OCI-LY7 (cell line): ENCODE measurements at places on chromosomes 11 and 22.
A peak's percentile ranks its signal among the peaks of the same experiment; 100 is the strongest.

DNA sequence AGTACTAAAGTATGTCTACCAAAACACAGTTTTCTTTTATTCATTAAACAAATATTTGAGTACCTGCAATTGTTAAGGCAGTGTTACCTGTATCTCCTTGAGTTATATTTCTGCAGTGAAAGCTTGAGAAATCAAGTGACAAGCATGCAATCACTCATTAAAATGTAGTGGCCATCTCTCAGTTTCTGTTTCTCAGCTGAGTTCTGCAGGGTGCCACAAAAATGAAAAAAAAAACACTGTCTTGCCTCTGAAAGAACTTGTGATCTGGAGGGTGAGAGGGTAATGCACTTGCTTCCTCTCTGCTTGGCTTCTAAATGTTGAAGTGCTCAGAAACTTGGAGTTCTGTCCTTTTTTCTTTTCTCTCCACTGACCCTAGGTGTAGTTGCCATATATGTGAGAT is 6.8 kb downstream of the QSER1 start:
- DNase-seq, result no peak

DNA sequence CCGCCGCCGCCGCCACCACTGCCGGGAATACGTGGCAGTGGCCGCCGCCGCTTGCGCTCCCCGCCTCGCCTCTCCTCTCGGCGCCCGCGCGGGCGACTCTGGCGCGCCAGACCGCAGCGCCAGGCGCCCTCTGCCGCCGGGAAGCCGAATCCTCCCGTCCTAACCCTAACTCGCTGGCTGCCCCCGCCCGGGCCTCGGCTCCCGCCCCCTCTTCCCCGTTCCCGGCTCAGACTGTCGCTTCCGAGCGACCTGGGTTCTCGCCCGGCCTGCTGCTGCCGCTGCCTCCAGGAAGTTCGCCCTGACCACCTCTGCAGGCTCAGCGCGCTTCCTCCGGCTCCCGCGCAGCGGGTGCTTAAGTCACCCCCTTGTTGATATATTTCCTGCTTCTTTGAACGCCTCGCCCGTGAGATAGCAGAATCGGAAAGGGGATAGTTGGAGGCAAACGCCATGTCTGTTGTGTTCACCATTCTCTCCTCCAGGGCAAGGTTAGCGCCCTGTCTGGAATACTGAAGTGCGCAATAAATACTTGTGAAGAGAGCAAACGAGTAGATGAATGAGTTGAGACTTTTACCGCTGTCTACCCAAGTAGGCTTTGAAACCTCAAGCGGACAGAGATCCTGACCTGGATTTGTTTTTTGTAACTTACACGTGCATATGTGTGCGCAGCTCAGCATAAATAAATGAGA is at the start of gene SMCO4:
SMCO4 (minus strand) TSS at position 100 of the 686 bp plus-strand sequence. CDS start 64,202 bp downstream, outside the sequence.
- DNase-seq, result peak; percentile 85

DNA sequence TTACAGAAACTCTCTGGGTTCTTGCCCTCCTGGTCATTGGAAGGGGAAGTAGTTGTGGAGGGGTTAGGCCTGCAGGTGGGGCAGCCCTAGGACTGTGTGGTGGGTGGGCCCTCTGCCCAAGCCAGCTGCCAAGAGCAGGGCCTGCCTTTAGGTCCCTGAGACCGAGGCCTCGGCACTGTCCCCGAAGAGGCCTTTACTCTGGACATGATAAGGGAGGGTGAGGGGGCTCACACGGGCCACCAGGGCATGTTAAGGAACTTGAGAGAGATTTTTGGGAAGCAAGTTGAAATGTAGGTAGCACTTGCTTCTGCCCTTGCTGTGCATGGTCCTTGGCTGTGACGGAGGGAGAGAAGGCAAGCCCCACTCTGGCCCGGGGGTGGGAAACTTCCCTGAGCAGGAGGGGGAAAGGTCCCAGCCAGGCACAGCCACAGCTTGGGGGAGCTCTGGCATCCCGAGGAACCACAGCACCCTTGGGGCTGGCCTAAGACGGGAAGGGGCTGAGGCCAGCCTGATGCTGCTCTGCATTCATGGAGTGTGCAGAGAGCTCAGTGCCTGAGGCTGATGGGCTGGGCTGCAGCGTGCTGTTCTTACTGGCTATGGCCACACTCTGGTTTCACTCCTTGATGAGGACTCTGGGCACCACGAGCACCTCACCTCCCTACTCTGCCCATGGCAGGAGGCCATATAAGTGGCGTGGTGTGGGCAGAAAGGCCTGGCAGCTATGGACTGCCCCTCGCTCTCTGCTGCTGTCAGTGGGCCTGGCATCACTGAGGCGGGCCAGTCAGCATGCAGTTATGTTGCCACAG is 7.8 kb upstream of the RANBP1 start:
- DNase-seq, result no peak

- DNase-seq, result no peak
Observed at GRCh38 chr22:17929909-17930308, 94.5 kb downstream of the MICAL3 start.

GRCh38 chr22:25979968-25980367 is 189.3 kb upstream of the SEZ6L start:
- no peak for DNase-seq

DNA sequence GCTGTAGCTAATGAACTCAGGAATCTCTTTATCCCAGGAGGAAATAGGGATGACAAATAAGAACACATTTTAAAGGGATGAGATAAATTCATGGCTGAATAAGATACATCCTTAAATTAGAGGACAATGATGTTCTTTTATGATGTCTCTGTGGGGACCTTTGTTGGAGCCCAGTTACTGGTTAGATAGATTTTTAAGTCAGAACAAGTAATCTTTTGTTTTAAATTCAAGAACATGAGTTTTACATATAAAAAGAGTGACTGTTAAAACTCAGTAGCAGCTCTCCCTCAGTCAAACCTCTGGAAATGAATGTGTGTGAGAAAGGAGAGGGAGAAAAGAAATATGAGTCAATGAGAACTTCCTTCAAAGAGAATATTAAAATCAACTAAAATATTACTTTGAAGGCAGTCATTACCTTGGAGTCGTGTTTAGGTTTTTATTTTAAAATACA is 241.6 kb downstream of the SWAP70 start:
- DNase-seq, result no peak

DNA sequence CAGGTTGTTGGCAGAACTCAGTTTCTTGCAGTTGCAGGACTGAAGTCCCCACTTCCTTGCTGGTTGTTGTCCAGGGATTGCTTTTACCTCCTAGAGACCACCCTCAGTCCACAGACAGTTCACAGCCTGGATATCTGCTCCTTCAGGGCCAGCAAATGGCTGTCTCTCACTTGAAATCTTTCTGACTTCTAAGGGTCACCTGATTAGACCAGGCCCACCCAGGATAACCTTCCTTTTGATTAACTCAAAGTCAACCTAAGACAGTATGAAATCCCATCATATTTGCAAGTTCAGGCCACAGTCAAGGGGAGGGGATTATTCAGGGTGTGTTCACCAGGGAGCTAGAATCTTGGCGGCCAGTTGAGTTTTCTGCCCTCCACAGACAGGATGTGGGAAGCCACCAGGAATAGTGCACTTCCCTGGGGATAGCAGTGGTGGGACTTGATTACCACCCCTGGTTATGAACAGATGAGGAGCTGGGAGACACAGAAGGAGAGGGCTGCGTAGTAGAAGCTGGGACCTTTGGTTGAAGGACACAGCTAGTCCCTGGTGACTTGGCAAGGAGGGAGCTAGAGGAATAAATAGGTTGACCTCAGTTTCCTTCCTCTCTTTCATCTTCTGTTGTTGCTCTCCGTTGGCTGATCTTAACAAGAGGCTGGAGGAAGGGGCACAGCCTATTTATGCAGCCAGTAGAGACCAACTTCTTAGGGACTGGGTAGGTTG is 33.4 kb downstream of the MIAT start:
- DNase-seq, result no peak

GRCh38 chr22:27460591-27461347 is 340.8 kb downstream of the MN1 start:
- no peak for DNase-seq

DNA sequence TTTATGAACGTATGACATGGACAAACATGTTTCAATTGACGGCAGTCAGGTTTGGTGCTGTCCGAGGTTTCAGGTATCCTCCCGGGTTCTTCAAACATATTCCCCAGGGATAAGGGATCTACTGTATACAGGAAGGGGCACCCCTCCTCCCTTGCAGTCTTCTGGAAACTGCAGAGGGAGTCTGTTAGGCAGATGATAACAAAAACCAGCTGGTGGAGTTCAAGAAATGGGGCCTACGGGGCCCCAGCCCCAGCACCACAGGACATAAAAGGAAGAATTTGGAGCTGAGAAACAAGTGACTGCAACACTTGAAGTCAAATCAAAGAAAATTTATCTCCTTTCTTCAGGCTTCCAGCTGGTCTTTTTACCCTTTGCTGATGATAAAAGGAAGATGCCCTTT is 32.1 kb downstream of the SNU13 start:
- no peak for DNase-seq

DNA sequence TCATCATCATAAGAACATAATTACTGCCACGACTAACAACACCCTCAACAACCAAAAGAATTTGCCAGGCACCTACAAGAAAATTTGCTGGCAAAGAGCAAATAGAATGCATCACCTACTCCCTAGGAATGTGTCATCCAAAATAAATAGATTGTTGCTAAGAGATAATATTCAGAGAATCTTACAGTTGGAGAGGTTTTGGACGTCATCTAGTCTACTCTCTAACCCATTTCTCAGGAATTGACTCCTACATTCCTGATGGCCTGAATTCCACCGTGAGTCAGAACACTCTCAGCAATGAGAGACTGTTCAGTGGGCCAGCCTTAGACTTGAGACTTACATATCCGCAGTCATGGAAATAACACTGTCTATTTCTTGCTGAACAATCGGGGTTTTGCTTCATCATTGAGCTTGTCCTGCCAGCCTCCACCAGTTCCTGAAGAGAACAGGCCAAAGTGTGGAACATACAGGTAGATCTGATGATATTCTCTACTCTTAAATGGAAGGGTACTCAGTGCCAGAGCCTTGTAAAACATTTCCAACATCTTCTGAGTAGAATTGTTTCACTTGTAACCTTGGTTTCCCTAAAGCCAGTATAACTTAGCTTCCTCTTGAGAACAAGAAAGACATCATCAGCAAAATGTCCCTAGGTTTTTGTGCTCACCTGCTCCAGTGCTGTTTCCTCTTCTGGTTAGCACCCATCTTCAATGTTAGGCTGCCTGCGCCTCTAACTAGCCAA is 8.3 kb downstream of the KIRREL3 start:
- no peak for DNase-seq

DNA sequence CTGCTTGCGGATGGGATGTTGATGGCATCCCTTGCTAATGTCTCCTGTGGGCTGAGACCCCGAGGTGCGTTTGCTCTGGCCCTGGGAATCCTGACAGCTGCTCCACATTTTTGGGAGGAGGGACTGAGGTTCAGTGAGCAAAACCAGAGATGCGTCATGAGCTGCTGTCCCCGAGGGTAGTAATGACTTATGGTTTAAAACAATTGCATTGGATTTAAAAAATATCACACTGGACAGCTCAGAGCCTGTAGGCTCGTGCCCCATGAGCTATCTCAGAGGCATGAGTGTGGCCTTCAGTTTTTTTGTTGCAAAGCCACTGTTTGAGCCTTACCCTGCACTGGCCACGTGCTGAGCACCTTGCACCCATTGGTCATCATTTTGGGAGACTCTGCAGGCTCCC is 20.9 kb upstream of the PARVG start:
- no peak for DNase-seq

DNA sequence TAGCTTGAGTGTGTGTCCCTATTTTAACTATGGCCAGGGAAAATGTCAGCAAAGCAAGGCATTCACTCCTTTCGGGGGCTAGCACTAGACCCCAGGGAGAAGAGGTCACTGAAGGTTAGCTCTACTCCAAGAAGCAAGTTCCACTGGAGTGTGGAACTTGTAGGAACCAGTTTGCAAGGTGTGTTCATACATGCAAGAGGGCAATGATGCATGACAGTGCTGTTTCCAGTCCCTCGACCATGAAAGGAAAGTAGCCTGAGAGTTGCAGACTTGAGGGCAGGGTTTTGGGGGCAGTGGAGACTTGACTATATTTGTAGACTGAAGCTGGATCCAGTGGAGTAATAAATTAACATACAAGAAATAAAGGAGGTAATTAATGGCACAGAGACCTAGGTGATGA is 21.6 kb upstream of the SLC36A4 start:
- DNase-seq, result peak; percentile 50
